ENCODE measurements at places on chromosomes 16 and 17.

DNA sequence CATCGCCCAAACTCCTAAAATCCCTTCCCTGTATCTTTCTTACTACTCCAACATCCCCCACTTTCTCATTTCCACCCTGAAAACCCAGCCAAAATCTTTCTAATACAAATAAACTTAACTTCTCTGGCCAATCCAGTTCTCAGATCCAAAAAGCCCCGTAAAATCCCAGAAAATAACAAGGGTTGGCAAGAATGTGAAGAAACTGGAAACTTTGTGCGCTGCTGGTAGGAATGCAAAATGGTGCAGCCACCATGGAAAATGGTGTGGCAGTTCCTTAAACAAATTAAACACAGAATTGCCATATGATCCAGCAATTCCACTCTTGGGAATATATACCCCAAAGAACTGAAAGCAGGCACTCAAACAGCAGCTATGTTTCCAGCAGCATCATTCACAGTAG, 24.1 kb downstream of the LRRC75A start:
- DNase-seq = no peak

GRCh38 chr17:48603959-48604769, 622 bp downstream of the HOXB6 start:
- DNase-seq = no peak

DNA sequence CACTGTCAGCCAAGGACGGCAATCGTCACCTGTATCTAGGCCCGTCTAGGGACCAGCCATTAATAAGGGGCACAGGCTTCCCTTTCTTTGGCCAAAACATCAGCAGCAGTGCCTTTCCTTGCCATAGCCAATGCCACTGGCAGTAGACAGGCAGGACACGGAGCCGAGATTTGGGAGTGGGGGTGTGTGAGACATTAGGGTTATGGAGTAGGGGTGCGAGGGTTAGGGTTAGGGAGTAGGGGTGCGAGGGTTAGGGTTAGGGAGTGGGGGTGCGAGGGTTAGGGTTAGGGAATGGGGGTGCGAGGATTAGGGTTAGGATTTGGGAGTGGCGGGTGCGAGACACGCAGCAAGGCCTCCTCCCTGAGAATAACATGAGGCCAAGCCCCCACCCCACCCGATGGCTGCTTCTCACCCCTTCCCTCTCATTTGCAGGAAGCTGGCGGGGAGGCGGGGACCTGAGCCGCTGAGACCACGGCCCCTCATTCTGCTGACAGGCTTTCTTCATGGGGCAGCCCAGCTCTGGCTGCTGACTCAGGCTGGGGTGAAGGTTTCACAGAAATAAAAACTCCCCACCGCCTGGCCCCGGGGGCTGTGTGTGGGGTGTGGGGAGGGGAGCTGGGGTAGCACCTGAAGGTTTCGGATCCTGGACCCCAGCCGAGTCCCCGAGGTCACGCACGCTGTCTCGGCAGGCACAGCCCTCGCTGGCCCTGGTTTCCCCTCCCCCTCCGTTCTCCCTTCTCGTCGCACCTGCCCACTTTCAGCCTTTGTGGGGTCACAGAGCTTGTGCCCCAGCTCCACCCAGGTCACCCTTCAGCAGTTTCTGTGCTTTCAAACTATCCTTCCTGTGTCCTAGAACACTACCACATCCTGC, 93.8 kb downstream of the PGS1 start:
- DNase-seq = no peak

DNA sequence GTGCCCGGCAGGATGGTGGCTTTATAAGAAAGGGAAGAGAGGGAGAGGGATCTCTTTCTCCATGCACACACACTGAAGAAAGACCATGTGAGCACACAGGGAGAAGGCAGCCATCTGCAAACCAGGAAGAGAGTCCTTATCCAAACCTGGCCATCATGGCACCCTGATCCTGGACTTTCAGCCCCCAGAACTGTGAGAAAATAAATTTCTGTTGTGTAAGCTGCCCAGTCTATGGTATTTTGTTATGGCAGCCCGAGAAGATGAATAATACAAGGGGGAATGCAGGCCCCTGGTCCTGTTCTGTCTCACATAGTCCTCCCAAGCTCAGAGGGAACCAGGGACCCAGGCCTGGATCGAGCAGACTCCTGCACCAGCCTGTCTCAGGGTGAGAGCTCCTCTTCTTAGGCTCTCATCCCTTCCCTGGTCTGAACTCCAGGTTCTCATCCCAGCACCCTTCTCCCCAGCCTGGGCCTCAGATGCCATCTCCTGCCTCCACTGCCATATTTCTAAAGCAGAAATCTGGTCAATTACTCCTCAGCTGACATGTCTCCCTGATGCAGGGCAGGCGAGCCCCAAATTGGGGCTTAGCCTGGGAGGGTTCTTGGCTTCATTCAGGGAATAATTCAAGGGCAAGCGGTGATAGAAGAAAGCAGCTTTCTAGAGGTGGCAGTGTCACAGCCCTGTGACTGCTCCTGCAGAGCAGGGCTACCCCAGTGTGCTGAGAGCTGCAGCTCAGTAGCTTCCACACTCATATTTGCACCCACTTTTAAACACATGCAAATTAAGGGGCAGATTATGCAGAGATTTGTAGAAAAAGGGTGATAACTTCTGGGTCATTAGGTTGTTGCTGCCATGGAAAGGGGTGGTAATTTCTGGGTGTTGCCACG, 28.8 kb downstream of the IGFBP4 start:
- no peak for DNase-seq

DNA sequence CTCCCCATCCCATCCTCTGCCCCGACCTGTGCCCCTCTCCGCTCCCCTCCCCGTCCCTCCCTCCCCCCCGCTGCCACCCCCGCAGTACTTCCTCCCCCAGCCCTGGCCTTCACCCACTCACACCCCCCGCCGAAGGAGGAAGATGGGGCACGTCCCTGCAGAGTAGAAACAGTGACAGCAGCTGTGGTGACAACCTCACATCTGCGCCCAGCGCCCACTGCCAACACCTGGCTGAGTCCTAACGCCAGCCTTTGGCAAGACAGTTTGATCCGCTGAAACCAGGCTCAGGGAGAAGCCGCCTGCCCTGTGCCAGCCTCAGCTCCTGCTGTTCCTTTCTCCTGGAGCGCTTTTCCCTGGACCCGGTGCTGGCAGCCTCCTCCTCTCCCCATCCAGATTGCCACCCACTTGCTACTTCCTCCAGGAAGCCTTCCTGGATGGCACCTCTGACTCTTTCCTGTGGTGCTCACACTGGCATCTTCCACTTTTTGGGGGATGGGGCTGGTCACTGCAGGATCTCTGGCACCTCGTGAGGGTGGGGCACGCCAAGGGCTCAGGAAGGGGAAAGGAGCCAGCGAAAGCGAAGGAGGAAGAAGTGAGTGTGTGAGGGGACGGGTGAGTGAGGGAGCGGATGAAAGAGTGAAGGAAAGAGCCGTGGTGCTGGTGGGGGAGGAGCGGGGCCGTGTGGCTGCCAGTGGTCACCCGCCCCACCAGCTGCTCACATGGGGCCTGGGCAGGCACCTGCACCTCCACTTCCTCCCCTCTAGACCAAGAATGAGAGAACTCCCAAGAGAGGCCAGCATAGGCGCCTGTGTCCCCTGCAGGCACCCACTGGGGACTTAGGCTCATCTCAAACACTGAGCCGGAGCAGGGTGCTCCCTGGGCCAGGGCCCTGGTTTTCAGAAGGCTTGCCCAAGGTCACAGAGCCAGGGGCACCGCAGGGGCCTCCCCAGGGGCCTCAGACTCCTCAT, 27.0 kb downstream of the ZFPM1 start:
- DNase-seq = peak; percentile 53

- DNase-seq = peak; percentile 91
These were observed 36.4 kb downstream of the HEATR3 start for GRCh38 chr16:50102051-50102746.

- no peak for DNase-seq
These were observed 4.5 kb upstream of the ORAI3 start for GRCh38 chr16:30944352-30944751.

GRCh38 chr16:77943801-77944200, 78.5 kb upstream of the CLEC3A start:
- no peak for DNase-seq

GRCh38 chr16:10982465-10983150, 38.2 kb downstream of the CLEC16A start:
- no peak for DNase-seq

GRCh38 chr17:13367154-13367553, 234.6 kb downstream of the HS3ST3A1 start:
- DNase-seq = no peak

DNA sequence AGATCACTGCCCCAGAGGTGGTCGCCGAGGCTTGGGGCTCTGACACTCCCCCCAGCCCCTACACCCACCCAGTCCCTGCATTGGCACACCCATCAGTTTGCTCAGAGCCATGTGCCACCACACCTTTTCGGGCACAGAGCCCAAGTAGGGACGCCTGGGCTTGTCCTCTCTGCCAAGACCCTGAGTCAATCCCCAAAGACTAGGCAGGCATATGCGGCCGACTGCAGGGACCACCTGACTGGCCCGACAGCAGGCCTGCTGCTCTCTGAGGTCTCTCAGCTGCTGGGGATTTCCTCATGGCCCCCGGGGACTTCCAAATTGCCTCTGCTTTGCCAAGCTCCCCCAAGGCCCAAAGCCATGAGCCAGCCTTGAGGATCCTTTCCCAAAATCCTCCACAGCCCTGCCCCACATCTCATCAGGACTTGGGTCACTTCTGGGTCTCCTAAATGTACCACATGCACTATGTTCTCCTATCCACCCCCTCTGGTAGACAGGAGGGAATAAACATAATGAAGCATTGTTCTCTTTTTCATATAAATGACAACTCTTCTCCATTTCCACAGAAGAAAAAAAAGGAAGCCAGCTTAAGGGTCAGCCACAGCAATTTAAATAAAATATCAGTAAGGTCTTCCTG, 30.6 kb downstream of the MYO18A start:
- peak; percentile 62 for DNase-seq

GRCh38 chr17:64443086-64443760, 5.7 kb upstream of the MILR1 start:
- DNase-seq = no peak

DNA sequence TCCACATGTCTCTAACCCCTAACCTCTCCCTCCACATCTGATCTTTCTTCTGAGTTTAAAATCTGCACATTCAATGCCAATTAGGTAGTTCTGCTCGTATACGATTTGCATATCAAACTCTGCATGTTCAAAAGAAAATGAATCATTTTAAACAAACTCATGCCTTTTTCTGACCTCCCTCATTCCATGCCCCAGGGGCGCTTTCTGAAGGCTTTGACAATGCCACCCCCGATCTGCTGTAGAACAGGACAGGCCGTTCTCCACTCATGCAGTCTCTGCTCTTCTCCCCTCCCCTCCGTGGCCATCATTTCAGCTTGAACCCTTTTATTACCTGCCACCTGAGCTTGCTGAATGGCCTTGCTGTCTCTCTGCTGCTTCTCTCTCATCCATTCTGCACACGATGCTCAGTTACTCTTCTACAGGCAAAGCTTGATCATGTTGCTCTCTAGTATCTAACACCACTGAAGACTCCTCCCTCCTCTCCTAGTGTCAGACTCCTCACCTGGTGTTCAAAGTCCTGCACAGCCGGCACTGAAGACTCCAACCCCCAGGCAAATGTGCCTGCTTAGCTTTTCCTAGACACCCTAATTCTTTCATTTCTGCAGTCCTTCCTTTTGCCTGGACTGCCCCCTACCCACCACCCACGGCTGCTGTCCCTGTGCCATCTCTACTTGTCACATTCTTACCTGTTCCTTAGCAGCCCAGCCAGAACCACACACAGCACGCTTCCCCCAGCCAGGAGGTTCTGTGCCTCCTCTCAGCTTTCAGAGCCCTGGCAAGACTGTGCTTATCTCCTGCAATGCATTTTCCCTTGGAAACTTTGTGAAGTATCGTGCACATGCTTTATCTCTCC, 6.2 kb downstream of the TMEM238L start:
- no peak for DNase-seq

DNA sequence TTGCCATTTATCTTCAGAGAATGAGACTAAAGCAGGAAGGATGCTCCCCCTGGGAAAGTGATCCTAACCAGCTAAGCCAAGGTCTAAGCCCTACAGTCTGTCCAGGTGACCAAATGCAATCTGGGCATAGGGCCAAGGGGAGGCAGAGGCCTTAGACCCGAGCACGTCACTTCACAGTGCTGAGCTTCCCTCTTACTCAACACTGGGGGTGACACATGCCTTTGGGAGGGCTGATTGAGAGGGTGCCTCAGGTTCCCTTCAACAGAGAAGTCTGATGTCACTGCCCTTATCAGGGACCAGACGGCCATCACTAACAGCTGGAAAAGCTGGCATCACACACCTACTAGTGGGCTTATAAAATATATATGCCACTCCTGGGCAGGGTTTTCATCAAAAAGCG, 4.0 kb downstream of the CIAO2B start:
- peak; percentile 35 for DNase-seq

DNA sequence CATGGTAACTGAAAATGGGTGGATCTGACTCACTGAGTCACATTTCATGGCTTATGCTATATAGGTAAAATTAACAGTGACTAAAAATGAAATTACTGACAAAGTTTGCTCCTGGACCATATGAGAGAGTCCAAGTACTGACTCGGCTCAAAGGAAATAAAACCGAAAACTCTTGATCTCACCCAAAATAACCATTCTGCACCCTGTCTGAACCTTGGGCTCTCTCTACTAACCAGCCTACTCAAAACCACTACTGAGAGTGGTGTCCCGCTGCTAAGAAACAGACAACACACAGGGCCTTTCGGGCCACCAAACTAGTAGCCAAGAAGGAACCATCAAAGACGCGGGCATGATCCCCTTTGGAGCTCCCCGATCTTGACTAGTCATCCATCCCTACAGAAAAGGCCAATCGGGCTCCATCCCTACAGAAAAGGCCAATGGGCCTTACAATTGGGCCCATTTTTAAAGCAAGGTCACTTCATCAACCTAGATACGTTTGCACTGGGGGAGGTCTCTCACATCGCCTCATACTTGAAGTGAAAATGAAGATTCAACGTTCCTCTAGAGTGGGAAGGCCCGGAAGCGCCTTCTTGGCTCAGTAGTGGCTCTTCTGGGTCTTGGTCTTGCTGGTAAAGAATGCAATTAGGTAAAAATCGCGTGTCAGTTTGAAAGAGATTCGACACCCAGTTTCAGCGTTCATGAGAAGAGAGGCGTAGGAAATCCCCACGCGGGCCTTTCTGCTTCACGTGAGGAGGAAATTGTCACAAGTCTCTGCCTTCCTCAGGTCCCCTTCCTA, 720 bp upstream of the ZPBP2 start:
- DNase-seq = no peak

DNA sequence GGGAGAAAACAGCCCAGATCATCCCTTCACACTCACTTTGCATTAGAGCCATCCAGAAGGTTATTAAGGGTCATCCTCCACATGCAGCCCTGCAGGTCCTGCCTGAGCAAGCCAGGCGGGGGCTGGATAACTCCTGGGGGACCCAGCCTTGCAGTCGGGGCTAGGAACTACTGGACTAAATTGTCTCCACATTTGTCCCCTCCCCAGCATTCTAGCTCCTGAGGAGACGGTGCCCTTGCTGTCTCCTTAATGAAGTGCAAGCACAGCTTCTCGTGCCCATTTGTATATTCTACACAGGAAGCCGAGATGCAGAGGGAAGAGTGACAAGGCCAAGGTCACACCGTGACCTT, 185.2 kb downstream of the C16orf95 start:
- no peak for DNase-seq

GRCh38 chr17:12362853-12363455, 302.7 kb upstream of the MYOCD start:
- DNase-seq = no peak
